Right cardiac atrium (tissue), 5 donors: ENCODE measurements at places on chromosomes 2 and 18.

DNA sequence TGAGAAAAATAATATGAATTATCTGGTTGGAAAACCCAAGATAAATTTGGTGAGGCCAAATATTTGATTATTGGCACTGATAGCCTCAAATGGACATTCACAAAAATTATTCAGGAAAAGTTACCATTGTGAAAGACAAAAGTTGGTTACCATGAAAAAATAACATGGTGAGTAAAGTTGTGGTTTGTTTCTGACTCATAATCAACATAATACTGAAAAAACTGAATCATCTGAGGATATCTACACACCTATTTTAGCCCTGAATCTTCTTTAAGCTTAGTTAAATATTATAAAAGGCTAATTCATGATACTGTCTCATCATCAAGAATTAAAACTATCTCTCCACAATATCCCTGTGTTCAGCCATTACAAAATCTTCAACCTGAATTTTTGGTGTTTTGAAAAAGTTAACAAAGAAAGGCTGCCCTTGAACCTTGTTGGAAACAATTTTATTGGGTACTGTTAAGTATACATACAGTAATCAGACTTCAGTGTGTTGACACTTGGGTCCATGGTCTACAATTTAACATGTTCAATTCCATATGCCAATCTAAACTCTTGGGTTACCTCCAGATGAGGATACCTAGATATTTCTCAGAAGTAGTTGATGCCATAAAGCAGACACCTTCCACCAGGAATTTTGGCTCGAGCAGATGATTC is 607.5 kb upstream of the SLC39A10 start:
- no peak for DNase-seq

GRCh38 chr2:225011585-225011984 is 30.7 kb downstream of the DOCK10 start:
- DNase-seq = no peak

DNA sequence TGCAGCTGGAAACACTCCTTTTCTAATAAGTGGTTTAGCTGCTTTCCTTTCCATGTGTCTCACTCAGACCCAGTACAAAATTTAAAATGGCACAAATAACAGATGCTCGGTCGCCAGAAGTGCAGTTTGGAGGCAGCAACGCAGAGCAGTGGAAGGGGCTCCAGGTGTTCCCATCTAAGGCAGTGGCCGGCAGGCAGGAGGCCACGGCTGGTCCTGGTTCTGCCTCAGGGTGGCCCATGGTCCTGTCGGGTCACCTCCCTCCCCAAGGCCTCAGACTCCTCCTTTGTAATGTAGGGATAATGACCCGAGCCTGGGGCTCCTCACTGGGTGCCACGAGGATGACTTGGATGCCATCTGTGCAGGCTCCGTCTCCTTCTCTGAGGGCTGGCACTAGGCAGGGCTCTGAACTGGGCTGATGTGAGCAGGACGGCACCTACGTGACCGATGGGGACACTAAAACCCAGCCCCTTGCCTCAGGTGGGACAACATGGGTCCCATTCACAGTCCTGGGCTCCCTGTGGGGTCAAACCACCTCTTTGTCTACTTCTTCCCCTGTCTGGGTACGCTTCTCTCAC is 80.9 kb upstream of the SLC66A3 start:
- DNase-seq = no peak

DNA sequence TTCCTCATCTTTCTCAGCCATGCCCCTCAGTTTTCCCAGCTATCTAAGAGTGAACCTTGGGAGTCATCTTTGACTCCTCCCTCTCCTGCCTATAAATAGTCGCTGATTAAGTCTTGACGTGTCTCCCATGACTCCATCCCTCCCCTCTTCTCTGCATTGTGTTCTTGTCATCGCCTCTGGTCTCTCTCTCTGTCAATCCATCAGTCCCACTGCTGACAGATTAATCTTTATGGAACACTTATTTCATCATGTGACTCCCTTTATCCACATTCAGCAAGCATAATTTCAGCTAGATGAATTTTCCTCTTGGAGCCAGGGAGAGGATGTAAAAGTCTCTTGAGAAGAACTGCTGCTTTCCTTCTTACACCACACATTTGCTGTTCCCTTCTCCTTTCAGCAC is 9.4 kb downstream of the ADAM23 start:
- DNase-seq = no peak

- DNase-seq = no peak
These were observed 204.5 kb downstream of the KIAA1328 start for GRCh38 chr18:37033419-37033818.

DNA sequence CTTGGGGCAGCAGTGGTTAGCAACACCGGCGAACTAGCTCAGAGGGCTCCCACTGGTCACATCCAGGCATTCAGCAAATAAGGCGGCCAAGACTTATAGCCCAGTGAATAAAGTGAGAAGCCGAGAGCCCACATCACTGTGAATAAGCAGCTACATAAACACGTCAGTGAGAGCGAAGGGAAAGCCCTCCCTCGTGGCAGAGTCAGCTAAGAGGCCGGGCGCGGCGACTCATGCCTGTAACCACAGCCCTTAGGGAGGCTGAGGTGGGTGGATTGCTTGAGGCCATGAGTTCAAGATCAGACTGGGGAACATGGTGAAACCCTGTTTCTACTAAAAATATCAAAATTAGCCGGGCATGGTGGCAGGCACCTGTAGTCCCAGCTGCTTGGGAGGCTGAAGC is 5.2 kb downstream of the D2HGDH start:
- peak; percentile 12 for DNase-seq

- DNase-seq = no peak
These were observed 67.9 kb downstream of the TEX51 start for GRCh38 chr2:126966601-126967000.

DNA sequence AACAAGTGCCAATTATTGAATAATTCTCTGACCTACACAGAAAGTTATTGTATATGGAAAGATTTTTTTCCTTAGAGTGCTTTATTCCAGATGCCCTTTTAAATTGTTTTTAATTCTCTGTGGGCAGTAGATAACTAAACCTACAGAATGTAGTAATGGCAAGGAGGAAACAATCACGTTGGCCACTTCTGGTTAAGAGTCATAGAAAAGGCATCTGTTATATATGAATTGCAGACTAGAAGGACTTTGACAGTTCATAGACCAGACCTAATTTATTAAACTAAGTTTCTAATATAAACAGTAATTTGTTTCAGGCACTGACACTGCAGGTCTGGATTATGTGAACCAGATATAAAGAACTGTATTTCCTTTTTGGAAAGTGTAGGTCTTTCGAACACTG is 607.5 kb downstream of the PLCL1 start:
- no peak for DNase-seq

- peak; percentile 85 for DNase-seq
These were observed 10.9 kb downstream of the ANKRD23 start for GRCh38 chr2:96832754-96833507.

DNA sequence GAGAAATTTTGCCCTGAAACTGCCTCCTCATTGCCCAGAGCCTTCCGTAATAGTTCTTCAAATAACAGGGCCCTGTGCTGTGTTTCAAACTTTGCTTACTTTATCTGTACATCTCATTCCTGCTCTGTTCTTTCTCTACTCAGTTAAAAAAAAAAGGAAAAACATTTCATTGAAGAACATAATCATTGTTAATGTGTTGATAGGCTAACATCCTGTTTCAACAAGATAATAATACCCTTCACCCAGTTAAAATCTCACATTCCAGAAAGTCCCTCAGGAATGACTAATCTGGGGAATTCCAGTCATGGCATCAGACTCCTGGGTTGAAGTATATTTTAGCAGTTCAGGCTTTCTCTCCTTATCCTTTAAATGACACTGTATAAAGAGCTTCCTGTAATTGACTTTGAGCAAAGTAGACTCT is 45.6 kb upstream of the ITGAV start:
- DNase-seq = no peak

DNA sequence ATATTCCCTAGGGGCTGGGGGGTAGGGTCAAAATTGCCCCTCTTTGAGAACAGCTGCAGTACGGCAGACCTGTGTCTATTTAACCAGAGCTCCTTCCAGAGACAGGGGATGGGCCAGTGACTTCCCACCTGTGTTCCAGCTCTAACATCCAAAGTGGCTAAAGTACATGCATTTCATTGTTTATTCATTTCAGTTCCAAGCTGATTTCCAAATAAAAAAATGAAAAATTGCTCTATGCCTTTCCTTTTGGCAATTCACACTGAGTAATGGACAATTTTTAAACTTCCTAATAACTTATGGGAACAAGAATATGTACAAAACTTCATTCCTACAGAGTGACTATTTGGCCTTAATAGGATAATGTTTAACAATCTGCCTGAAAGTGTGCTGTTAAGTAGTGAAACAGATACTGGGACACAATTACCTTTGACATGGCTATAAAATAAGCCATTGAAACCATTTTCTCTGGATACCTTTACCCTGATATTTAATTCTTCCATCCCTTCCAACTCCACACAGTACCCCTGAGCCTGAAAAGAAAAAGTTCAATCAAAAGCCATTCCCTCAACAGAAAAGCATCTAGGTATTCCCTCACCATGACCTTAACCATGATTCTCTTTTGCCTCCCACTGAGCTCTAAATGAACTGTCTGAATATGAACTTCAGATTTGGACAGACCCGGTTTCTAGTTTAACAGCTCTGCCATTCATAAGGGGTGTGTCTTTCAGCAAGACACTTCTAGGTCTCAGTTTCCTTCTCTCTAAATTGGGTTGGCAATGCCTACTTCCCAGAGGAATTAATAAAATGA is 73.1 kb downstream of the RDH14 start:
- no peak for DNase-seq

DNA sequence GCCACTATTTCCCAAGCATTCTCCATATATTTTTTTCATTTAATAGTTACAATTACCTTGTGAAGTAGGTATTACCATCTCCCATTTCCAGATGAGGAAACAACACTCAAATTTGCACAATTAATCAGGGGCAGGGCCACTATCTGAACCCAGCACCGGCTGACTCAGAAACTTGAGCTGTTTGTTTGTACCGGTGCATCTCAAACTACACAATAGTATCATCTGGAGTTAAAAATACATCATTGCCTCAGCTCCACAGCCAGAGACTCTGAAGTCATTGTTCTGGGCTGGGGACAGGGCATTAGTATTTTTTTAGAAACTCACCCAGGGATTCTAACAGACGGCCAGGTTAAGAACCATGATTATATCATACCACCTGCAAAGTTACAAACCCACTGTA is 55.9 kb downstream of the CDCA7 start:
- DNase-seq = no peak

DNA sequence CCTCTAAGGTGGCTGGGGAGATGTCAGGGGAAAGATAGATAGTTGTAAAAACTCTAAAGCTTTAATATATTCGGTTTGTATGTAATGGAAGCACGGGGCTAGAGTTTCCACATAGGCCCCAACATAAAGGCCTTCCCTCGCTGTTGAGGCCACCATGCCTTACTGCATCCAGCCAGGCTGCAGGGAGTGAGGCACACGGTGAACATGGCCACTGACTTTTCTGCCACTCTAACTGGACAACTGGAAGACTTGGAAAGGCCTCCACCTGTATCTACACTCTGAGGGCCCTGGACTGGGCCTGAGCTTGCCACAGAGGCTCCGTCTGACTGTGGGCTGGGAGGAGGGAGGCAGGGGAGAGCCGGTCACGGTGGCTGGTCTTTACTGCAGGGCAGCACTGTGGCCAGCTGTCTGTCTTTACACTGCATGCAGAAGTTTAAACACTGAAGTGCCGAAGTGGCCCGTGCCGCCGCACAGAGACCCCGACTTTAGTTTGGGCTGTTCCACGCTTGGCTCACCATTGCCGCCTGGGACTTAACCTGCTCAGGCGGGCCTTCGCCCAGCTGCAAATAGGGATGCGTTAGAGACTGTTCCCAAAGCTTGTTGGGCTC is 66.7 kb downstream of the EMILIN2 start:
- DNase-seq = no peak

- DNase-seq = peak; percentile 67
These were observed 105.1 kb downstream of the SLC8A1 start for GRCh38 chr2:40346535-40347354.

DNA sequence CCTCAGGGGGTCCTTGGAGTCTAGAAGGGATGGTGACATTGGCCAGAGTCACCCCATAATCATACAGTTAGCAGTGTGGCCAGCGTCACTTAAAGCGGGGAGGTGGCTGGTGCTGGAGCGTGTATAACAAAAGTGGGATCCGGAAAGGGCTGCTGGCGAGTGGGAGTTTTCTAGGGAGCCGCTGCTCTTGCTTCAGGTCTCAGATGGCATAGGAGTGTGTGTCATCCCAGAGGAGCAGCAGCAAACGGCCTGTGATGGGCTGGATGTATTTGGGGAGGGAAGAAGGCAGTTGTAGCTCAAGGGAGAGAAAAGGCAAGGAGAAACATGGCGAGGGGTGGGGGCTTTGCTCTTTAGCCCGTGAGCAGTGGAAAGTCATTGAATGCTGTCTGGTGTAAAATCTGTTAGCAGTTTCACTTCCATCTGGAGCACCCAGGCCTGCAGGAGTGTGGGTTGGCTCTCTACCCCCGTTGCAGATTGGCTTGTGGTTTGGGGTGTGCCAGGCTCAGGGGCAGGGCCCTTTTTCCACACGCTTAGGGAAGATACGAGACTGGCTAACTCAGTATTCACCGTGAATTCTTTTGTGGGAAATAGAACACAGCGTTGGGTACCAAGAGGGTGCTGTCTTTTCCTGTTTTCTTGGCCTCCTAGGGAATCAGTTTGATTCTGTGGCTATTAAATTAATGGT is 120.5 kb downstream of the AGAP1 start:
- DNase-seq = no peak

DNA sequence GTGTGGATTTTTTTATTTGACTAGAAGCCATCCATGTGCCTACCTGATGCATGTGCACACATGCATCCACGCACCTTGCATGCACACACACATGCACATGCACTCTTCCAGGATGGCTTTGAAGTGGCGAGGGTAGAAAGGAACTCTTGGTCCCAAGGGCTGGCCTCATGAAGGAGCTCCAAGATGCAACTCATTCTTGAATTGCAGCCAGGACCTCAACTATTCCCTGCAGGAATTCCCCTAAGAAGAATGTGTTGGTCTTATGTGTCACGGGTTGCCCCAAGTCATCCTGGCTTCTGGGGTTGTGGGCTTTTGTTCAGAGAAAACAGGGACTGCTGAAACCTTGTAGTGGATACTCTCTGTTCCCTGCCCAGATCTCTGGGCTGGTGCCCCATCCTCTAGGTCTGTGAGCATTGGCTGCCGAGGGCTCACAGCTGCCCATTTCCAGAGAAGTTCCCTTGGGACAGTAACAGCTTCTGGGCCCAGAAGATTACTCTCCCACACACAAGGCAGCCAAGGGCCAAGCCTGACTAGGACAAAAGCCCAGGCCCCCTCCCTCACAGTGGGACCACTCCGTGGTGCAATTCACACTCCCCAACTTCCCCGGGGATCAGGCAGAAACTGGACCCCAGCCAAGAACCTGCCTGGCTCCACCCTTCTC is 137.6 kb downstream of the COPS8 start:
- peak; percentile 77 for DNase-seq

DNA sequence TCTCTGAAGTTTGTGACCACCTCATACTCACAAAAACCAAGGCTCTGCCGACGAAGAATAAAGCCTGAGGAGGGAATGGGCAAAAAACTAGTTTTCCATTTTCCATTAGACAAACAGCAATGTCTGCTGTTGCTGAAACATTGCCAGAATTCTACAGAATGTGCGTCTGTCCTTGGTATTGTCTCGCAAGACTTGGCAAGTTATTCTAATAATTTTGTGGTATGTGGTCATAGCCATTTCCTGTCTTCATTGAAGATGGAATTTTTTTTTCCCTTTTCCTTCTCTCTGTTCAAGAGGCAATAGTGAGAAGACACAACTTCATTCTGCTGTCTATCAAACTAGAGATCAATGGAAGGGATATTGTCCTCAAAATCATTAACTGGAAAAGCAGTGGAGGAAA is 296.1 kb downstream of the RND3 start:
- no peak for DNase-seq

- DNase-seq = no peak
These were observed 80.3 kb upstream of the MAP4K4 start for GRCh38 chr2:101617188-101617587.

- DNase-seq = no peak
These were observed 14.0 kb downstream of the ARMC9 start for GRCh38 chr2:231212329-231212845.
